H4 (cell line): ENCODE measurements at places on chromosomes 3 and 15. TPM values are rescaled to one million over a fixed set of nuclear protein-coding genes. Genes with fewer than 3 reads are reported as not detected.

DNA sequence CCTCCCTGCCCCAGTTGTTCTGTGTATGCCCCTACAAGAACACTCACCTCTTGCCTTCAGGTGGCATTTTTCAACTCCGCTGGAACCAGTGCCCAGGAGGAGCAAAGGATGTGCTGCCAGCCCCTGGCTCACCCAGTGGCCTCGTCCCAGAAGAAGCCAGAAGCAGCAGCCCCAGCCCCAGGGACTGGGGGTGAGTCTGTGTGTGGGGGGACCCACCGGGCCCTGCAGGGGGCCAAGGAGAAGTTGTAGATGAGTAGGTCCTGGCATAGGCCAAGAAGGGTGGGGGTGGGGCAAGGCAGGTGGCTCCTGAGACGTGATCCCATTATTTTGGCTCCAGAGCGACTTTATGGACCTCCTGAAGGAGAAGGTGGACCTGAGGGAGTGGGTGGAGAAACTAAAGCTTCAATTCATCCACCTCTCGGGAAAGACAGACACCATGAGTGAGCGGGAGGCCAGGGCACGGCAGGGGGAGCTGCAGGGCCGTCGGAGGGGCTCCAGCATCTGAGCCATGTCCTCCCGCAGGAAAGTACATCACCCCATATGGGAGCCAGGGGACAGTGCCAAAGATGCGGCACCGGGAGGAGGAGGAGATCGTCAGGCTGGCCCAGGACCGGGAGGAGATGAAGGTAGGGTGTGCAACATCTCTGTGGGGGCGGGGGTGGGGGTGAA, 29.3 kb downstream of the NGRN start:
- DNase-seq = no peak

DNA sequence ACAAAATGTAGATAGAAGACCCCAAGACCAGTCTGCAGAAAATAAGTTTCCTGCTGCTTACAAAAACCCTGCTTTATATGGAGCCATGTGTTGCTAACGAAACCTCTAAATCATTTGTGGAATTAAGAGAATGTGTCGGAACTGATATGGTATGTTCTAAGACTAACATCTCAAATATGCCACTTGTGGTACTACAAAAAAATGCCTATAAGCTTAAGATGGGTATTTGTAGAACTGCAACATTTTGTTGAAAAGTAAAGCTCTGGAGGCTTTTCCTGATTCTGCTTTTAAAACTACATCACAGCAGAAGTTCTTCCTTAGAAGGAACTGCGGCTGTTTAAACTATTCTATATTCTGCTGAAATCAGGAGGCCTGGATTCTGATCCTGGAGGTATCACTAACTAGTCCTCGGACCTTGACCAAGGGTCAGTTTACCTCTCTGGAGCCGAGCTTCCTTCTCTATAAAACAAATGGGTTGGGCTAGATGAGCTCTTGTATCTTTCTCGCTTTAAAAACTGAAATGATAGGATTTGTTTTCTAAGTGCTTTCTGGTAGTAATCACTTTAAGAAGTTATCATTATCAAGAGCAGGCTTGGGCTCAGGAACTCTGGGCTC, 74.9 kb downstream of the RAD18 start:
- DNase-seq = no peak

GRCh38 chr15:66454143-66454542, 43.4 kb downstream of the SNAPC5 start:
- DNase-seq = no peak

GRCh38 chr3:20015525-20015924, 3.5 kb upstream of the PP2D1 start:
- DNase-seq = no peak

DNA sequence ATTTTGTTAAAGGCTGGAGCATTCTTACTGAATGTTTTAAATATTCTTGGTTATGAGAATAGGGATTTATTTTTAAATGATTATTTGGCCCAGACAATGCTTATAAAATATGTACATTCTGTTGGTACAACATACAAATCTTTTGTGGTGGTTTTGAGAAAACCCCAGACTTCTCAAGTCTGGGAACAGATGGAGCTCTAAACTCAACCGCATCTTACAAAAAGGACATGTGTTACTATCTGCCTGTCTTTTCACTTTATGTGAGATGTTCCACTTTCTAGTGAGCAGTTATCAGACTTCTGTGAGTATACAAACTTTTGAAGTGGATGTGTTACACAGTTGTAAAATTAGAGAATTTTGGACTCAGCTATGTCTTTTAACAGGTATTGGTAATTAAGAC, 135.5 kb upstream of the RBMS3 start:
- no peak for DNase-seq

- DNase-seq = peak; percentile 6
Measured at GRCh38 chr3:65605876-65606432, 432.8 kb downstream of the MAGI1 start.

Gene FGF12
- total RNA-seq = 0.31 and 4.4 TPM in 2 replicates

Gene IQCF5
- not detected in 2 replicates for total RNA-seq

Gene SPINK8
- not detected in 2 replicates for total RNA-seq

Gene SNRPN
- 189 and 228 TPM in 2 replicates for total RNA-seq

Gene ITGB5
- total RNA-seq = 189 and 223 TPM in 2 replicates
